Right atrium auricular region (tissue), 2 donors: ENCODE measurements at places on chromosomes 2 and 18. TPM values are rescaled to one million over a fixed set of nuclear protein-coding genes. Genes with fewer than 3 reads are reported as not detected.

CD8B gene
- 0.75 TPM for total RNA-seq

ALPP gene
- not detected for total RNA-seq

RTKN gene
- total RNA-seq, result 10.4 TPM

COLEC12 gene
- total RNA-seq, result 10.9 TPM

CRYGD gene
- not detected for total RNA-seq

KRTCAP3 gene
- total RNA-seq, result not detected
